ENCODE measurements at places on chromosomes 5 and 9.

DNA sequence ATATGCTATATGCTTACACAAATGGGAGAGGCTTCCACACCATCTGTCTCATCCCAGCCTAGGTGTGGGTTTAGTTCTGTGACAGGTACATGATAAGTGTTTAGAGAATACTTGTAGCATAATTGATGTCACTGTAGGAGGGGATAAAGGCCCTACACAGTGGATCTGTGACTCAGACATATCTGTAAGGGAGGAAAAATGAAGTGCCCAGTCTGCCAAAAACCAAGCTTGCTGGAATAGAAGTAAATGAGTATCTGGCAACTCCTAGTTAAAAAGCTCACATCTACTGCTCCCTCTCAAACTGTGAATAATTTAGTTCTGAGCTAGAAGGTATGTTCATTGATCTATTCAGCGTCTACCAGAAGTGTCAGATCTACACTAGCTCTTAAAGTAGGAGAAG, 38.9 kb upstream of the FAM174A start:
- DNase-seq, result no peak

GRCh38 chr5:131523500-131524185, 111.4 kb downstream of the RAPGEF6 start:
- no peak for DNase-seq

DNA sequence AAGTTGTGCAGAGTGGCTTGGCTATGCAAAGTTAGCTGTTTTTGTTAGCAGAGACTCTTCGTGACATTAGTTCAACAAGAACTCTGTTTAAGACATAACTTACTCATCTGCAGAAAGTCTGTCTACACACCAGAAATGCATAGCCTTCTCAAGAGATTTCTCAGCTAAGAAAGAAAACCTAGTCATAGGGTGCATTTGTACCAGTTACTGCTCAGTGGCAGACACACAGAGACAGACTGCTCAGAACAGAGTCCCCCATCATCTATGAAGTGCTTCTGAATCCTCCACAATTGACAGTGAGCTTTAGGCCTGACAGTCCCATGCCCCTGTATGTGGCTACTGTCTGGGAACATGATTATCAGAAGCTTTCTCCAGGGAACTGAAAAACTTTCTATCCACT, 56.1 kb upstream of the IFNK start:
- no peak for DNase-seq

DNA sequence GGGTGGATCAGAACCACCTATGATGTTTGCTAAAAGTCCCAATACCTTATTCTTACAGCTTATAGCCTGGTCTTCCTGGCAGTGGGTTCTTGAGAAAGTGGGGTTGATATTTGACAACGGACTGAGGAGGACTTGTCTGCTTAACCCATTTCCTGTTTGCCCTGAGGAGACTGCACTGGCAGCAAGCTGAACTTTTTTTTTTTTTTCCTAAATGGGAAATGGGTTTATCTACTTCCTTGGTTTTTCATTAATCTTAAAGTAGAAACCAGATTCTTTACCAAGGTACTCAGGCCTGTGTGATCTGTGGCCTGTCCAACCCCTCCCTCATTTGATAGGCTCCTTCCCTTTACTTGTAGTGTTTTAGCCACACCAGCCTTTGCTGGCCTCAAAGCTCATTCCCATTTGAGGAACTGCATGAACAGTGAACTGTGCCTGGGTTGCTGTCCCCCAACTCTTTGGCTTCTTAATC, 47.1 kb downstream of the C9orf57 start:
- DNase-seq, result no peak

- no peak for DNase-seq
Measured at GRCh38 chr5:56501781-56502557, 268.8 kb upstream of the ANKRD55 start.

DNA sequence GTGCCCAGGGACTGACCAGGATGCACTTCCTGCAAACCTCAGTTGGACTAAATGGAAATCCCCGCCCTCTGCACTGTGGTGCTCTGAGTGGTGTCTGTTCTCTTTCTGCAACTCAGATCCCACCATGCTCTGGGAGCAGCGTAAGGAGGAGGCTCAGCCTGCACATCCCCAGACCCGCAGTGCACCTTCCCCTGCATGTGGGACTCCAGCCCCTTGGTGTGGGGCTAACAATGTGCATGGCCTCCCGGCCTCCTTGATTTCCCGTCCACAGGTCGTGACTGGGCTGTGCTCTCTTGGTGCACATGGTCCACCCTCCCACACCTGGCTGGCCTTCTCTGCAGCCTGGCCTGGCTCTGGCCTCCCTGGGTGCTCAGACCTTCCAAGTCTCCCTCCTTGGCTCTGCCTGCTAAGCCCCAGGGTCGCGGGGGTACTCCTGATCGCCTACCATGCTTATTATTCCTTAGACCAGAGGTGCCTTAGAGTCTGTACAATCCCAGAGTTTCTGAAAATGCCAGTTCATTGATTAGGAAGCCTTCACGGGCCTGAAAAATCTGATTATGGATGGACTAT, 397.5 kb downstream of the IRX2 start:
- DNase-seq, result no peak

GRCh38 chr5:60287174-60287771, 393.7 kb upstream of the PDE4D start:
- DNase-seq, result no peak

DNA sequence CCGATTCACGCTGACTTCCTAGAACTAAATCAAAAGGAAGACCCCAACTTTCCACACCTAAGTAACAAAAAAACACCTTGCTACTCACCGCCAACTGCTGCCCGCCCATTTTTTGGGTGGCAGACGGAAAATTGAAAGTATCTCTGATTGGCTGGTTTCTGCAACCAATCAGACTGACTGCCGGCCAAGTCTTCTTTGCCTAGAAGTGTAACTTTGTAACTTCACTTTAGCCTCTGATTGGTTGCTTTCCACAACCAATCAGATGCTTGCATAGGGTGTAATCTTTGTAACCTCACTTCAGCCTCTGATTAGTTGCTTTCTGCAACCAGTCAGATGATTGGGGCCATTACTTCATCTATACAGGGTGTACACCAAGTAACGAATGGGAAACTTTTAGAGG, 42.6 kb upstream of the ANKH start:
- no peak for DNase-seq

DNA sequence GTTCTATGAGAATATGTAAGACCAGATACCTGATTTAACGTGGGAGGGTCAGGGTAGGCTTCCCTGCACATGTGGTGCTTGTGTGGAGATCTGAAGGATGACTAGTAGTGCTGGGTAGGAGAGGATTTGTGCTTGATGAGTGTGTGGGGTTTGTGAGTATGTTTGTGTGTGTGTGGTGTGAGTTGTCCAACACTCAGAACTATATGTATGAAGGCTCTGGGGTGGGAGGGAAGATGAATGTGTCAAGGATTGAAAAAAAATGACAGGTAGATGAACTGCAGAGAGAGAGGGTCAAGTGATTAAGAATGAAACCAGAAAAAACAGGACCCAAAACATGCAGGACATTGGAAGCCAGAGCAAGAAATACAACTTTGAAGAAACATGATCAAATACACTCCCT, 154.6 kb upstream of the NR3C1 start:
- no peak for DNase-seq

DNA sequence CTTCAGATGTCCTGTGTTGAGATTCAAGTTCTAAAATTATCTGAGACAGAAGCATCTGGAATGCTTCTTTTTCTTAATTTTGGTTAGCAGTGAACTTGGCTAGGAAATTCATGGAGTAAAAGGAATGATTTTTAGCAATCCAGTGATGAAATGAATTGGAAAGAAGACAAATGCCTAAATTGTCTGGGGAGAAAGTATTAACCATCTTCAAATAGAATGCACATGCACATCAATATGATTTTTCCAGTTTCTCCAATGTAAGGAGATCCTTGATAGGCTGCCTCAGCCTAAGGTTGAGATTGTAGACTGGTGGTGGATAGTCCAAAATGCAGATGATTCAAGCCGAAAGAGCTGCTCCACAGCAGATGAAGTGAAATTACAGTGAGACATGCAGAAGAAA, 106.7 kb downstream of the PCSK5 start:
- no peak for DNase-seq

DNA sequence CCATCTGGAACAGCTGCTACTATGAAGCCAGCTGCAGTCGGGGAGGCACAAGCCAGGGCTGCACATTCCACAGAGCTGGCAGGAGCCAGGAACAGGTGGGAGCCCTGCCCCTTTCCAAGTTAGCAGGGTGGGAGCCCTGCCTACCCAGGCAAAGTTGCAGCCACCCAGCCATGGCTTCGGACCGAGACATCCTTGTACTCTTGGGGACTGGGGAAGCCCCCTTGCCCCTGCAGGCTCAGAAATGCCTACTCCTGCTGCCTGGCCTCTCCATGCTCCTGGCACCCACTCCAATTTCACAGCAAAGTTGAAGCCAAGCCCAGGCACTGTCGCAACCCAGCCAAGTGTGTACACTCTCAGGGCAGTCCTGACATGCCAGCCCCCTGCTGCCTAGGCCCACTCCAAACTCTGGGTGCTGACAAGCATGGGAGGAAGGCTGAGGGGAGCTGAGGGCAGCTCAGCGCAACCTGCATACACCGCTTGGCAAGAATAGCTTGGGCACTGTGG, 165.1 kb downstream of the RNF180 start:
- no peak for DNase-seq

- peak; percentile 85 for DNase-seq
Measured at GRCh38 chr9:26892251-26893029, at the start of gene CAAP1. TSS of gene CAAP1 (minus strand) at chr9:26892802. CDS start at chr9:26892715, 87 bp downstream.

GRCh38 chr5:33997331-33997983, 10.4 kb downstream of the AMACR start:
- DNase-seq, result no peak

DNA sequence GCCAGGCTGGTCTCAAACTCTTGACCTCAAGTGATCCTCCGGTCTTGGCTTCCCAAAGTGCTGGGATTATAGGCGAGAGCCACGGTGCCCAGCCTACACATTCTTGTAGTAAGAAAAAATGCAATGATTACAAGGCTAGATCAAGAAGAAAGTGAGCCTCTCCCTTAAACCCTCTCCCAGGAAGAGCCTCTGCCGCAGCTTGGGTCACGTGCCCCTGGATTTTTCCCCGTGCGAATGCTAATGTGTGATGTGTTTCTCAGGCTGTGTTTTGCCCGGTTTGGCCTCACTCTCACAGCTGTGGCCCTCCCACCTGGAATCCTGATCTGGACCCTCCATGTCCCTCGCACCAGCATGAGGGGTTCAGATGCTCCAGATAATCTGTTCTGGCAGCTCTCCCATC, 6.9 kb downstream of the PLPP7 start:
- DNase-seq, result no peak

DNA sequence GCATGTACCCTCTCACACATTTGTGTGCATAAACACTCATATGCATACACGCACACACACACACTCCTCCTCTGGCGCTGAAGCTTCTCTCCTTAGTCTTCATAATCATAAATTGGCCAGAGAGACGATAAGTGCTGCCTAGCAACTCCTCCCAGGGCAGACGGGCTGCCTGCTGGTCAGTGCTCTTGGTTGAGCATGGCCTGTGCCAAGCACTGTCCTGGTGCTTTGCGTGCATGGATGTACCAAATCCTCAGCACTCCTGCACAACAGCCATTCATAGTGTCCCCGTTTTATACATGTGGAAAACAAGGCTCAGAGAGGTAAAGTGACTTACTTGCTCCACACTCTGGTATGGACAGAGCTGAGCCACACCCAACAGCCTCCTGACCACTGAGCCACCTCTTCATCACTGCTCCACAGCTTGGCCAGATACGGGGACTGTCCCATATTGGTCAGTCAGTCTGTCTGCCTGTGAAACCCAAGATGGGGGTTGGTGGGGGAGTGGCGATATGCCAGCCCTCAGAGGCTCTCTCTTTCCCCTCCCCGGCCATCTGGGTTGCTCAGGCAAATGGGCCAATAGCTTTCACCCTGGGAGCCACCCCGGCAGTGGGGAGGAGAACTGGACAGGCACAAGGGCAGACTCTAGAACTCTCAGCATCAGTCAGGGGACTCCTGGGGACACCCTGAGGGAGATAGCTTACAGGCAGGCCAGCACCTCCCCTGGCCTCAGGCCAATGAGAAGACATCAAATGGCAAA, 64.3 kb upstream of the GARNL3 start:
- no peak for DNase-seq

- no peak for DNase-seq
Measured at GRCh38 chr5:78361631-78361993, 1.2 kb downstream of the SCAMP1 start.

DNA sequence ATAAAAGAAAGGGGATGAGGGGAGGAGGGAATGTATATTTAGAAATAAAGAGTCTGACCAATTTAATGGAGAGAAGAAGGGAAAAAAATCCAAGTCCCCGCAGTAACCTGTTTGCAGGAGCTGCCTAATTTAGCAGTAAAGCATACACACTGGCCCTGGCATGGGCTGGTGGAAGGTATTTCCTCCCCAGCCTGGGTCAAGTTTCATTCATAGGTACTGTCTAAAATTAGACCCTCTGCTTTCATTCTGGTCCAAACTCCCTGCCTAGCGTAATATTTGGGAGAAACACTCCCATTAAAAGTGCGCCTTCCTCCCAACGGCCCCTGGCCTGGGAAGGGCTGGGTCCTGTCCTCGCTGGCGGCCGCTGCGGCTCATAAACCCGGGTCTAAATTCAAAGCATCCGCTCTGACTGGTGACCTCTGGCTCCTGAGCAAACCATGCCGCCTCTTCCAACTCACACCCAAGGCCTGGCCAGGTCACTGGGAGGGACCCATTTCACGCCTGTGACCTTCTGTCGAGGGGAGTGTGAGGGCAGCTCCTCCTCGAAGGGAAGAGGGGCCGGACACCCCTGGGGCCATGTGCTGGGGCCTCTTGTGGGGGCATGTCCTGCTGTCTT, 123.2 kb downstream of the FGF18 start:
- no peak for DNase-seq

DNA sequence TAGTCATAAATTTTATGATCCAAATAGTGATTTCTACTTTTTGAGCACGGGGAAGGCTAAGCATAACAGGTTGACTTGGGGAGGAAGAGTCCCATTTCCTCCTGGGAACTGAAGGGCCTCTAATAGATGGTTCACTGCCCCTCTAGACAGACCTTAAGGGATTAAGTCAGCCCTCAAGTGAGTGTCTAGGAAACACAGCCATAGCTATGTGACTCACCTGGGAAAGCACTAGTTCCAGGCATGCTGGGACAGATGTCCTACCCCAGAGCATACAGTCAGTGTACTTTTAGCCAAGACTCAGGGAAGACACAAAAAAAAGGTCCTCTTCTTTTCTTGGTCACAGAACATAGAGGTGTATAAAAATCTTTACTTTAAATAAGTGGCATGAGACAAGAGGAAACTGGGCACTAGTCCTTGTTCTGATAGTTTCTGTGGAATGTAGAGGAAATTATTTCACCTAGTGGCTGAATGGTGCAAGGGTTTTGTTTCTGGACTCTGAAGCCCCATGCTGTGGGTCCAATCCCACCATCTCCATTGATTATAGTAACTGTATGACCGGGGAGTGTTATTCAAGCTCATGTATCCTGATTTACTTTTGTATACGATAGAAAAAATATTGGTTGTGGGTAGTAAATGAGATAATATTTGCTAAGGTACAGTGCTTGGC, 86.0 kb downstream of the NREP start:
- DNase-seq, result no peak

DNA sequence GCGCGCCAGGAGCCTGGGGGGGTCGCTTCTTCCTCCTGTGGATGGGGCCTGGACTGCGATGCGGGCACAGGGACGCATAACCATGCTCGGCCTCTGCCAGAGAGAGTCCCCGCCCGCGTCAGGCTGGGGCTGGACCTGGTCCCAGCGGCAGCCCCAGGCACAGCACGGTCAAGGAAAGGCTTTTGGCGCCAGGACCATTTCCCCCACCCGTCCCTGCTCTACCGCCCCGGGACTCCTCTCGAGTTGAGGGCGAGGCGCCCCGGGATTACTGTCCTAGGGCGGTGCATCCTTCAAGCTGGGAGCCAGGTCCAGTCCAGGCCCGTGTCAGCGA, 341 bp downstream of the MXD3 start:
- no peak for DNase-seq
